ENCODE measurements at places on chromosomes 11 and 22.

- DNase-seq = no peak
Measured at GRCh38 chr11:73521621-73522020, 76.3 kb downstream of the FAM168A start.

- no peak for DNase-seq
Measured at GRCh38 chr22:31233001-31233400, 20.9 kb downstream of the LIMK2 start.

- no peak for DNase-seq
Measured at GRCh38 chr22:46053563-46054090, 76.7 kb upstream of the WNT7B start.

DNA sequence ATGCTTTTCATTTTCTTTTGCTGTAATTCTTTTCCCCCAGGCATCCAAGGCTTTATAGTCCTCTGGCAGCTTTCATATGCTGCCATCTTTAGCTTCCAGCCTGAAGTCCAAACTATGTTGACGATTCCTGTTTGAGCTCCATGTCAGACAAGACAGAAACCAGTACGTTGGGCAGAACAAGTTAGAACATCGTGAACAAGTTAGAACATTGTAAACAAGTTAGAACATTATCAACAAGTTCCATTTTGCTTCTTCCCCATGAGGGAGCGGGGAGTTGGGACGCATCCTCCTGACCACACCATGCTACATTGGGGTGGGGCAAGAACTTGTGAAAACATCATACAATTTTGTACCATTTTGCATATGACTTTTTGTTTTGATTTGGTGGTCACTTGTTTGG is 23.9 kb downstream of the GLB1L2 start:
- DNase-seq = no peak

DNA sequence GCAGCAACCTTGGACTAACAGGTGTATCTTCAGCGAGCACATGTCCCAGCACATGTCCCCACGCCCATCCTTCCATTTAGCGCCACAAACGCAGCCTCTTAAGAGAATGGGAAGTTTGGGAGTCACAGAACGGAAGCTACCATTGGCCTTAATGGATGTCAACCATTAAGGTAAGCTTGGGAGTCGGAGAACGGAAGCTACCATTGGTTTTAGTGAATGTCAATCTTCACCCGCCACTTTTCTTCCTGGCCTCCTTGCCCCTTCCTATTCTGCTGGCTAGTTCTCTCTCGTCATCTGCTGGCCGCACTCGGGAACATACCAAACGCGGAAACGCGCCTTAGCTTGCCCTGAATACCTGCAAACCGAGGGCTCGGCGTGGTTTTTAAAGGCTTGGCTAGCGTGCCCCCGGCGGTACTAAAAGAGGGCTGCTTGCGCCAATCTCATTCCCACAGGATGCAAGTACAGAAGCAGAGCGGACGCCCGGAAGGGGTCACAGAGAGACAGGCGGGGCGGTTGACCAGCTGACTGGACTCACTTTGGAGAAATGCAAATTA is 24.3 kb downstream of the GLYATL1 start:
- DNase-seq = no peak

GRCh38 chr11:76194872-76195668 is 11.2 kb downstream of the WNT11 start:
- DNase-seq = no peak

DNA sequence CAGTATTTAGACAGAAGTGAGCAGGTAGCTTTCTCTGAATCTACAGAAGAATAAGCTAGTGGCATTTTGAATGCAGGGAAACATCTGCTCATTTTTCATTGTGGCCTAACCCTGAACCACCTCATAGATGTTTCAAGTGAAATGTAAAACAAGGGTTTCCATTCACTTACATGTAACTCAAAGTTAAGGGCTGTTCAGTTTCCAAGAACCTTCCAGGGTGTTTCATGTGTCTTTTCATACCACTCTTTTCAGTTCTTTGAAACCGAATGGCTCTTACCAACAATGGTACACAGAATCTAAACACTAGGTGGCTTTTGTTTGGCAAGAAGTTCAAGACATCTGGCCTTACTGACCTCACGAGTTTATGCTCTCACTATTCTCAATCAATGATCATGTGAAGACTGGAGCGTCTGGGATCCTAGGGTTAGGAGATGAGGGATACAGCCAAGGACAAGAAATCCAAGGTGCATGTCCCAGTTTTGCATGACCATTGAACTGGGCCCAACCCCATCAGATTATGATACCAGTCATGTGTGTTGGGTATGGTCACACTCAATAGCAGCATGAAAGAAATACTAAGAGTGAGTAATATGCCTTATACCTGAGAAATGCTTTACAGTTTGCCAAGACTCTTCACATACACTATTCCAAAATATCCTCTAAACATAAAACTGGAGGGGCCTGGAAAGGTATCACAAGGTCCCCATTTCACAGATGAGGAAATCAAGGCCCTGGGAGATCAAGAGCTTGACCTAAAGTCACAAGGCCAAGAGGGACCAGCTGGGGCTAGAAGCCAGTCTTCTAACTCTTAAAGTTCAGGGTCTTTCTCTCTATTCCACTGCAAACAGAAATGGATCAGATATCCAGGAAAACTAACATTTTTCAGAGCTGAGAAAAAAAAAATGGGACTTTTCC is 92.7 kb downstream of the ETS1 start:
- DNase-seq = no peak

DNA sequence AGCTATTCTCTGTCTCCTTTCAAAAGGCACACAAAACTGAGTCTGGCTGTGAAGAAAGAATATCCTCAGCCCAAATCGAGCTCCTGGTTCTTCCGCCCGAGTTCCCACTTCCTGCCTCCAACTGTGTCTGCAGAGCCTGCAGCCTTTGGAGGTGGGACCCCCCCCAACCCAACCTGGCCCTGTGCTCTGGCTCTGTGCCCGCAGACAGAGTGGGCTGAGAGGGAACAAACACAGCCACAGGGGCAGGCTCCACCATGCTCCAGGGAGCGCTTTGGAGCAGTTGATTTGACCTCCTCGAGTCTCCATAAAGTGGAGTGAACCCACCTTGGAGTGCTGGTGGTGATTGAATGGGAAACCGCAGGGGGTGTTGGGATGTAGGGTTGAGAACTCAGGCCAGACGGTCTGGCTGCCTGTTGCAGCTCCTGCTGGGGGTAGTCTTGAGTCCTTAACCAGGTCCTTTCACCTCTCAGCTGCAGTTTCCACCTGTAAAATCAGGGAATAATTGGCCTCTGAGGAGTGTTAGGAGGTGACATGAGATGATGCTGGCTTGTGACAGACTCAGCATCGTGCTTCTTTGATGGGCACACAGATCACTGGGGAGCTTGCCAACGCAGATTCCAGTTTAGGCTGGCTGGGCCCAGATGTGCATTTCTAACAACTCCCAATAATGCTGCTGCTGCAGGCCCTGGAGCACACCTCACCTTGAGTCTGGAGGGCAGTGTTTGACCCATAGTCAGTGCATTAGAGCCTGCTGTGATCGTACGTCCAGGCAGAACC is 11.4 kb downstream of the DAGLA start:
- DNase-seq = no peak

GRCh38 chr11:130740819-130741218 is 175.5 kb downstream of the SNX19 start:
- DNase-seq = no peak

DNA sequence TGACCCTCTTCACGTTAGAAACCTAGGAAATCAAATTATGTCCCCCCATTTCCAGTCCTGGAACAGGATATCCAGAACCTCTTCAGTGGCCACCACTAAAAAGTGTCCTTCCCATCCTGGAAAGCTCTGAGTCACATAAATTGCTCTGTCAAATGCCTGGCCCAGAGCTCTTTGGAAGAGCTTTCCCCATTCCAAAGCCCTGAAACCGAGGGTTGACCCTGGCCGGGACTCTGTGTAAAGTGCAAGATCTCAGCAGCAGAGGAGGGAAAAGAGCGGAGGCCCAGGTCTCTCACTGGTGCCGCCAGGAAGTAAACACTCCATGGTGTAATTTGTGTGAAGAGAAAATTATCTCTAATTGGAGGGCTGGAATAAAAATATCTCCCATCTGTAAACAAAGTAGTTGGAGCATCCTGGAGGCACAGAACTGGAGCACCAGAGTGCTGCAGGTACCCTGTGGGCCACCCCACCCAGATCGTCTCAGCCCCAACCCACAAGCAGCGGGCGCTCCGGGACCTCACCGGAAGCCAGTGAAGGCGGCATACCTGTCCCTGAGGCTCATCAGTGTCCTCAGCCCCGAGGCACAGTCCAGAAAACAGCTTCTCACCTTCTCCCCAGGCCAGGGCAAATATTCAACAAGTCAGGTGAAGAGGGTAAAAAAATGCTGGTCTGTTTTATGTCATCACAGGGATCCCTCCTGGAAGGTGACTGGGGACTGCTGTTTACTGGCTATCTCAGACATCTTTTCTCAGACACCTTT is 4.7 kb upstream of the JAM3 start:
- no peak for DNase-seq

- DNase-seq = no peak
Measured at GRCh38 chr22:30868663-30869385, 99.8 kb downstream of the MORC2 start.

DNA sequence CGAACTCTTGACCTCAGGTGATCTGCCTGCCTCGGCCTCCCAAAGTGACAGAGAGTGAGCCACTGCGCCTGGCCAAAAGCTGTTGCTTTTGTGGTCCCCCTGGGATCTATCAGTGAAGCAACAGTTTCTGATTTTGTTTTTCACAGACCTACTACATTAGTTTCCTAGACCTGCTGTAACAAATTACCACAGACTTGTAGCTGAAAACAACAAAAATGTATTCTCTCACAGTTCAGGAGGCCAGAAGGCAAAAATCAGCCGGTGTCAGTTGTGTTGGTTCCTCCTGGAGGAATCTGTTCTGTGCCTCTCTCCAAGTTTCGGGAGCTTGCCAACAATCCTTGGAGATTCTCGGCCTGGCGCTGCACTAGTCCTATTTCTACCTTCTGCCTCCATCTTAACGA is 8.5 kb upstream of the SLC35C1 start:
- no peak for DNase-seq

GRCh38 chr11:122441666-122442035 is 213.9 kb upstream of the UBASH3B start:
- DNase-seq = no peak

GRCh38 chr11:2674658-2675131 is 25.1 kb downstream of the KCNQ1OT1 start:
- no peak for DNase-seq

DNA sequence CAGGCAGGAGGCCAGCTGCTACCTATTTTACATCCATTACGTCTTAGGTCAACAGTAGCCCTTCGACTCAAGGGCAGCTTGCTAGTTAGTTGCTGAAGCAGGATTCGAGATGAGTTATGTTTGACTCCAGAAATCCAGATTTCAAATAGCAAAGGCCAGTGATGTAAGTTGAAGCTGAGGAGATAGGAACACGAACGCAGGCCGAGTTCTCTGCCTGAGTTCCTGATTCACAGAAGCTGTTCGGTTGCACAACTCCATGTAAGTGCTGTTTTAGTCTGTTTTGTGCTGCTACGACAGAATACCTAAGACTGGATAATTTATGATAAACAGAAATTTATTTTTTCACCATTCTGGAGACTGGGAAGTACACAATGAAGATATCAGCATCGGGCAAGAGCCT is 111.2 kb downstream of the SLC1A2 start:
- no peak for DNase-seq

- no peak for DNase-seq
Measured at GRCh38 chr11:8719721-8720120, 37.1 kb downstream of the RPL27A start.

GRCh38 chr11:64318766-64319761 is 1.1 kb downstream of the PRDX5 start:
- DNase-seq = no peak

DNA sequence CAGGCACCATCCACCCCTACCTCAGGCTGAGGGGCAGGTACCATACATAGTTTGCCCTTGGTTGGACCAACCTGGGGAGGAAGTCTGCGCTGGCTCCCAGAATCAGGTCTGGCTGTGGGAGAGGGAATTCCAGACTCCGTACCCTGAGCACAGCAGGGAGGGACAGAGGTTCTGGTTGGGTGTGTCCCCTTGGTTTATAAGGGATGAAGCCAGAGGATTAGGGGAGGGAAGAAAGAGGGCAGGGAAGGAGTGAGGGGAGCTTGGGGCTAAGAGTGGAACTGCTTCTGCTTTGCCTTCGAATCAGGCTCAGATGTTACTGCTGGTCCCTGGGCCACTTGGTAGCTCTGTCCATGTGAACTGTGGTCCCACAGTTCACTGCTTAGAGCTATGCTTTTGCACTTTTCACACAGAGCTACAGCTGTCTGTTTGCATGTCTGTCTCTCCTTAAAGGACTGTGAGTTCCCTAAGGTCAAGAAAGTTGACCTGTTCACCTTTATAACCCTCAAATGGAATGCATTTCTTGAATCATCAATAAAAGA is 9.2 kb downstream of the MMP20 start:
- DNase-seq = no peak

GRCh38 chr22:37943825-37944198 is 9.6 kb downstream of the C22orf23 start:
- DNase-seq = no peak

- DNase-seq = no peak
Measured at GRCh38 chr11:47997063-47998053, 17.0 kb downstream of the PTPRJ start.

GRCh38 chr11:47156333-47156732 is 20.3 kb downstream of the ARFGAP2 start:
- no peak for DNase-seq

DNA sequence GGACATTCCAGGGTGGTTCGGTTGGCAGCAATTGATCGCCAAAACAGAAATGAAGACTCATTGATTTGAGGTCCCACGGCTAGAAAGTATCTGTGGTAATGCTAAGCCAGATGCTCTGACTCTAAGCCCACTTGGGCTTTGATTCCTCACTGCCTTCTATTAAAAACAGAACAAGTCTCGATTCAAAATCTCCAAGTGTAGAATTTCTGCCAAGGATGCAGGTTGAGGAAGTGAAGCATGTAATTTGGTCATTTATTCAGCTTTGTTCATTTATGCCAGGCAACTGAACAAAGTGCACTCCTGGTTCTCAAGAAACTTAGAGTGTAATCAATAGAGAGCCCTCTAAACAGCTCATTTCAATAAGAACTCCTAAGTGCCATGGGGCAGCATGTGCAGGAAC is 2.3 kb upstream of the CEP295 start:
- no peak for DNase-seq

DNA sequence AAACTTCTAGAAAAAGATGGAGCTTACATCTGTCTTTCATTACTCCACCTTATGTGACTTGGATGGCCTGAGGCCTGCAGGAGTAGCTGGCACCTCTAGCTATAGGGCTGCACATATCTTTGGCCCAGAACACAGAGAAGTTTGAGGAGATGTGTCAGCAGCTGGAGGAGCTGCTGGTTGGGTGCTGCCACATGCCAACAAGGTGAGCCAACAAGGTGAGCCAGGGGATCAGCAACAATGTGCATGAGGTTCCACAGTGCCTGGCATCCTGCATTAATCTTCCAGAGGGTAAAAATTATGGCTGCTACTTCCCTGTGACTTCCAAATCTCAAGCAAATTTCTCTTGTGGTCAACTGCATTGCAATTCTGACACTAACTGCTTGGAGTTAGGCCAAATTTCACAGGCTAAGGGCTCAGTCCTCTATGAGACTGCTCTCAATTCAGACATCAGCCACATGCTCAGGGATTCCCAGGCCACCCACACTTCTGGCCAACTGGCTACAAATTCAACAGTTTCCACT is 16.0 kb downstream of the RBM7 start:
- no peak for DNase-seq

GRCh38 chr22:48592931-48593330 is 1234.7 kb downstream of the BRD1 start:
- no peak for DNase-seq

- no peak for DNase-seq
Measured at GRCh38 chr11:28526406-28526751, 418.2 kb downstream of the METTL15 start.

- no peak for DNase-seq
Measured at GRCh38 chr11:118606157-118606843, 1.1 kb upstream of the PHLDB1 start.
